Stimulated activated CD8-positive, alpha-beta memory T cell treated with anti-CD3 and anti-CD28 coated beads, Interleukin-7, amount 100 ng/mL, for 4 hours (primary cell): ENCODE measurements at places on chromosomes 16 and 17.

GRCh38 chr17:69448431-69449102, 34.1 kb downstream of the MAP2K6 start:
- no peak for DNase-seq

- no peak for DNase-seq
Observed at GRCh38 chr16:68519225-68519745, 19.8 kb upstream of the ZFP90 start.

GRCh38 chr16:17211797-17212196, 259.0 kb downstream of the XYLT1 start:
- no peak for DNase-seq

DNA sequence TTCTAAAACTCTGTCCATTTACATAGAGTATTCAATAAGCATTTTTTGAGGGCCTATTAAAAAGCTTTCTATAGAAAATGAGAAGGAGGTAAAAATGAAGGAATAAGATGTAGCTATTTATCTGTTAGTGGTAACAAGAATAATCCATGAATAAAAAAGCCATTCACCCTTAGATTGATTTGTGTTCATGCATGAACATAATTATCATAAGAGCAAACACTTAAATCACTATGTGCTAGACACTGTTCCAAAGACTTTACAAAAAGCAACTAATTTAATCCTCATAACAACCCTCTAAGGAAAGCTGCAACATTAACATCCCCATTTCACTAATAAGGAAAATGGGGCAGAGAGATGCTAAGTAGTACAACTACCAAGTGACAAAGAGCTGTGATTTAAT, 6.6 kb downstream of the CCDC47 start:
- no peak for DNase-seq

- no peak for DNase-seq
Observed at GRCh38 chr17:34006126-34006525, 249.0 kb upstream of the CCL2 start.

DNA sequence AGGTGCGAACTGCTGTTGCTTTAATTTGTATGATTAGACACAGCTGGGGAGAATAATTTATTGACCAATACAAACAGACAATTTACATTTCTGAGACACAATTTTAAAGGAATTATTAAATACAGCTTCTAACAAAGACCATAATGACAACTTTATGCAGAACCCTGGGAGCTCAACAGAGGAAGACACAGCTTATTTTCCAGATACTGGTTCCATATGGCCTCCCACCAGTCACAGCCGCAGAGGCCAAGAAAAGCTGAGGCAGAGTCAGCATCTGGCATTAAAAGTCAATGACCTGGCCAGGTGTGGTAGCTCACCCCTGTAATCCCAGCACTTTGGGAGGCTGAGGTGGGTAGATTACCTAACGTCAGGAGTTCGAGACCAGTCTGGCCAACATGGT, 66.1 kb upstream of the BCAR1 start:
- DNase-seq = no peak

GRCh38 chr16:58476791-58477190, 23.2 kb upstream of the NDRG4 start:
- no peak for DNase-seq

DNA sequence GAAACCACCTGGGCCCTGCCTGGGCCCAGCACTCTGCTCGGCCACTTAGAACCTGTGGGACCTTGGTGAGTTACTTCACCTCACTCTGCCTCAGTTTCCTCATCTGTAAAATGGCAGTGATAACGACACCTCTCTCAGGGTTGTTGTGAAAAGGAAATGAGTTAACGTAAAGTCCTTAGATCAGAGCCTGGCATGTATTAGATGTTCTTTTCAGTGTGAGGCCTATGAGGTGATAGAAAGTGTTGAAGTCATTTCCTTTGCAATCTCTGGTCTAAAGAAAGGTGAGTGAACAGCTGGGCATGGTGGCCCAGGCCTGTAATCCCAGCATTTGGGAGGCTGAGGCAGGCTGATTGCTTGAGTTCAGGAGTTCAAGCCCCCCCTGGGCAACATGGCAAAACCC, 51.7 kb upstream of the LGALS9 start:
- DNase-seq = no peak

GRCh38 chr17:45388604-45389325, 43.9 kb downstream of the ARHGAP27 start:
- no peak for DNase-seq

DNA sequence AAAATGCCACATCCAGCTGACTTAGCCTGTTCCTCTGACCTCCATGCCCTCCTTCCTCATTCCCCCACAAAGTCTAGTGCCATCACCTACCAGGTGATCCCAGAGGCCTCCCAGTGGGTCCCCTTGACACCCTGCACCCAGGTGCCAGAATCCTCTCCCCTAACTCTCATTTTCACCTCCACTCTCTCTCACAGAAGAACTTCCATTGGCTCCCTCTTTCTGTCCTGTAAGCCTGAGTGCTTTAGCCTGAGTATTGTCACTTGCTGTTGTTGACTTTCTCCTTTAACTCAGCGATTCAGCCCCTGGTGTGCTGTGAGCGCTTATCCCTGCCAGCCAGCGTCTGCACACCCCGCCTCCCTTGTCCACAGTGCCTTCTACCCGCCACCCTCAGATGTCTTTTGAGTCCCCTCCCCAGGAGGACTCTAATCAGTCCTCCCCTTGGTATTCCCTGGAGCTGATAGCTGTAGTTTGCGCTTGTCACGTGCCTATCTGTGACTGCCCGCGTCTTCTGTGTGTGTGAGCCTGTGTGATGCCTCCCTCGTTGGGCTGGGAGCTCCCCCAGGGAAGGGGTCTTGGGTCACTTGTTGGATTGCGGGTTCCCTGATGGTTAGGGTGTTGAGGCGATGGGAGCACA, 31.9 kb downstream of the ARHGAP23 start:
- DNase-seq = no peak

DNA sequence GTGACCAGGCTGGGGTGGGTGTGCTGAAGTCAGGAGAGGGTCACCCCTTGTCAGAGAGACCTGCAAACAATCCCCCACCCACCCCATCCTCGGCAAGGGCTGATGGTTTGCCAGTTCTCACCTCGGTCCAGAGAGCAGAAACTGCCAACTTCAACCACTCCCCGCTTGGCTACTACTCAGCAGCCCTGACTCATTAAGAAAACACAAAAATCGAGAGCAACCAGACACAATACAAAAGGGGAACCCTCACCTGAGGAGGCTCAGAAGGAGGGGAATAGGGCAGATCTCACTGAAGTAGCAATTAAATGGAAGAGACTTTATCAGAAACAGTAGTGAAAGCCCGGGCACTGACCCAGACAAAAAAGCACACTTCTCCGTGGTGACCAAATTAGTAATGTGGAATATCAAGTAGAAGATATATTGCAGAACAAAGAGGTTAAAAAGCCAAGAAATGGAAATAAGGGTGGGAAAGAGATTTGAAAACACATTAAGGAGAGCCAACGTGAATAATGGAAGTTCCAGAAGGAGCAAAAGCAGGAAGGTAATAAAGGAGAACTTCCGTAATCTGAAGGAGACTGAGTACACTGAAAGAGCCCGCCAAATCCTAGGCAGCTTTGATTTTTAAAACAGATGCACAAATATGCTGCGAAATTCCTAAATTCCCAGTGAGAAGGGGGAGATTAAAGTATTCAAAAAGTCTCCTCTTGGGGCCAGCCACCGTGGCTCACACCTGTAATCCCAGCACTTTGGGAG, 23.6 kb downstream of the CENPV start:
- no peak for DNase-seq

GRCh38 chr17:63703556-63704258, 3.8 kb upstream of the LIMD2 start:
- DNase-seq = no peak

GRCh38 chr17:75031972-75032719, 14.6 kb downstream of the ATP5PD start:
- DNase-seq = peak; percentile 36

DNA sequence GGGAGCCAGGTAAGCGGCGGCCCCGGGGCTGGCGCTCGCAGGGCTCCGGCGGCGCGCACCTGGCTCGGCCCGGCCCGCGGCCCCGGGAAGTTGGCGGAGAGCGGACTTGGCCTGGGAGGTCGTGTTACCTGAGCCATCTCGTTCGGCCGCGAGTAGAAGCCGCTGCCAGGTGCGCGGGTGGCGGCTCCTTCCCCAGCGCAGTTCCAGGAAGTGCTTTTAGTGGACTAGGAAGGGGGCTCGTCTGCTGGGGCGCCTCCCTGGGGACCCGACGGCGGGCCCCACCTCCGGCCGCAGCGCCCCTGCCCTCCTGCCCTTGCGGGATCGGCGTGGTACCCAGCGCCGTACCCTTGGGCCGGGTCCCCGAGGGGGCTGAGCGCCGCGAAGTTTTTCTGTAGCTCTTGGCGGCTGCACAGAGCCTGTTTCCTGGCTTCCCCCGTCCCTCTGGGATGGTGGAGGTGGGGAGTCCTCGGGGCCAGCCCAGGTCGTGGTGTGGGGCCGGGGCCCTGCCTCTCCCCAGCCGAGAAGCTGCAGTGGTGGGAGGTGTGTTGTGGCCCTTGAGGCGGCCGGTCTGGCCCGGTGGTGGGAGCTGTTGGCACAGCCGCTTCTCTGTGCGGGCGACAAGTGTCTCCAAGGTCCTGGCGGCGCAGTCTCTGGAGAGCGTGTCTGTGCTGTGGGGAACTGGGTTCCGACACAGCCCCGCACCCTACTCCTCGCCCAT, 96.9 kb downstream of the RAB11FIP4 start:
- DNase-seq = no peak

GRCh38 chr17:75316253-75316652, 27.0 kb upstream of the SLC25A19 start:
- DNase-seq = no peak

DNA sequence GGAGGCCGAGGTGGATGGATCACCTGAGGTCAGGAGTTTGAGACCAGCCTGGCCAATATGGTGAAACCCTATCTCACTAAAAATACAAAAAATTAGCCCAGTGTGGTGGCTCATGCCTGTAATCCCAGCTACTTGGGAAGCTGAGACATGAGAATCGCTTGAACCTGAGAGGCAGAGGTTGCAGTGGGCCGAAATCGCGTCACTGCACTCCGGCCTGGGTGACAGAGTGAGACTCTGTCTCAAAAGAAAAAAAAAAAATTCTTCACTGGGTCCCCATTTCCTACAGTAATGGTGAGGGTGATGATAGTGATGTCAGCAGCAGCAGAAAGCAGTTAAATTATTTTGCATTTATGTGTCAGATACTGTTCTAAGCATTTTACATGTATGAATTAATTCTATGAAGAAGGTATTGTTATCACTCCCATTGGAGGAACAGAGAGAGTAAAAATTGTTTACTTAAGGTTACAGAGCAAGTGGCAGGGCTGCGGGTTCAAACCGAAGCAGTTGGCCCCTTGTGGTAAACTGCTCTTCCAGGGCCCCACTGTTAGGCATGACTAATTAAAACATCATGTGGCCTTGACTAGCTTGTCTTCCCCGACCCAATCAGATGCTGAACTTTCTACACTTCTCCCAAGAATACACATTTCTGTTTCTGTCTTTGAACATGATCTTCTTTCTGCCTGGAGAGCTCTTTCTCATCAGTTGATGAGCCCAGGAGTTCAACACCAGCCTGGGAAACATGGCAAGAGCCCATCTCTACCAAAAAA, 45.8 kb downstream of the STAT3 start:
- DNase-seq = no peak

GRCh38 chr16:1747934-1748333, 23.4 kb downstream of the NME3 start:
- DNase-seq = no peak

GRCh38 chr17:78568494-78569115, 8.6 kb downstream of the DNAH17 start:
- DNase-seq = no peak

- no peak for DNase-seq
Observed at GRCh38 chr17:180381-181244, 837 bp downstream of the DOC2B start.

GRCh38 chr17:75632863-75633485, at the start of gene SMIM5:
Gene SMIM5 (plus strand): TSS chr17:75633434. CDS start chr17:75640202, 6,768 bp downstream.
- peak; percentile 57 for DNase-seq

GRCh38 chr17:4648741-4649140, 7.3 kb upstream of the ALOX15 start:
- no peak for DNase-seq

- DNase-seq = no peak
Observed at GRCh38 chr17:951325-952132, 28.0 kb downstream of the NXN start.

DNA sequence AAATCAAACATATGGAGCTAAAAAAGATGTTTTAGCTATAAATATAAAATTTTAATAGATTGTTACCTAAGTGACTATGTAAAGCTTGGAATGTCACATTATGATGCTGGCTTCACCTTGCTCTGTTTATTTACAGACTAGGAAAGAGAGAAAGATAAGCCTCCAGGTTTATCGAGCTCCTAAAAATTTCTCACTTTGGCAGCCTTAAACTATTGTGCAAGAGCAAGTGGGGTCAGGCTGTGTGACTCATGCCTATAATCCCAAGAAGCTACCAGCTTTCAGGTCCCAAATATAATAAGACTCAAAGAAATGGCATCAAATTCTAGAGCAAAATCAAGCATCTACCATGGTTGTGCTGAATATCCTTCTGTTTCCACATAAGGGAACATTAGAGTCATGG, 34.3 kb upstream of the PRSS54 start:
- no peak for DNase-seq

GRCh38 chr17:81927653-81928543, at the start of gene MAFG:
Gene MAFG (minus strand): TSS chr17:81927735. CDS start chr17:81923185, 4,550 bp downstream.
- DNase-seq = peak; percentile 86

DNA sequence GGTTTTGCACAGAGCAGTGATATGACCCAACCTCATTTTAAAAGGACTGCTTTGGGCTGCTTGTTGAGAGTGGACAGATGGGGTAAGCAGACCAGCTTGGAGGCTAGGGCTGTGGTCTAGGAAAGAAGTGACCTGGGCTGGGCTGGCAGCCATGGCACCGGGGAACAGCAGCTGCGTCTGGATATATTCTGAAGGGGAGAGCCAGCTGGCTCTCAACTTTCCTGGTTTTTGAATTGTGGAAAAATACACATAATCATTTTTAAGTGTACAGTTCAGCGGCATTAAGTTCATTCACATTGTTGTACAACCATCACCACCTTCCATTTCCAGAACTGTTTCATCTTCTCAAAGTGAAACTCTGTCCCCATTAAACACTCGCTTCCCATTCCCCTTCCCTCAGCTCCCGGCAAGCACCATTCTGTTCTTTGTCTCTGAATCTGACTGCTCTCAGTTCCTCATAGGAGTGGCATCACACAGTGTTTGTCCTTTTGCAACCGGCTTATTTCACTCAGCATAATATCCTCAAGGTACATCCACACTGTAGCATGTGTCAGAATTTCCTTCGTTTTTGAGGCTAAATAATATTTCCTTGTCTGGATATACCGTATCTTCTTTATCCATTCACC, 113.2 kb downstream of the SPECC1 start:
- DNase-seq = no peak

- DNase-seq = no peak
Observed at GRCh38 chr17:42291129-42291528, 2.8 kb downstream of the STAT5A start.
